ENCODE measurements at places on chromosomes 7 and 10. TPM values are rescaled to one million over a fixed set of nuclear protein-coding genes. Genes with fewer than 3 reads are reported as not detected.

Gene UTF1
- total RNA-seq = not detected

Gene TMEM229A
- total RNA-seq = not detected

Gene DGKI
- total RNA-seq = 21.1 TPM

Gene LRRC4
- total RNA-seq = 0.32 TPM

Gene NUPR2
- not detected for total RNA-seq

Gene MMP21
- total RNA-seq = not detected

Gene GHRHR
- total RNA-seq = not detected

Measured in GM23248 (cell line).